CD4-positive, alpha-beta T cell treated with Interleukin-12 subunit alpha and Interleukin-12 subunit beta, for 1 hour (primary cell): ENCODE measurements at places on chromosomes 16 and 17.
A peak's percentile ranks its signal among the peaks of the same experiment; 100 is the strongest.

DNA sequence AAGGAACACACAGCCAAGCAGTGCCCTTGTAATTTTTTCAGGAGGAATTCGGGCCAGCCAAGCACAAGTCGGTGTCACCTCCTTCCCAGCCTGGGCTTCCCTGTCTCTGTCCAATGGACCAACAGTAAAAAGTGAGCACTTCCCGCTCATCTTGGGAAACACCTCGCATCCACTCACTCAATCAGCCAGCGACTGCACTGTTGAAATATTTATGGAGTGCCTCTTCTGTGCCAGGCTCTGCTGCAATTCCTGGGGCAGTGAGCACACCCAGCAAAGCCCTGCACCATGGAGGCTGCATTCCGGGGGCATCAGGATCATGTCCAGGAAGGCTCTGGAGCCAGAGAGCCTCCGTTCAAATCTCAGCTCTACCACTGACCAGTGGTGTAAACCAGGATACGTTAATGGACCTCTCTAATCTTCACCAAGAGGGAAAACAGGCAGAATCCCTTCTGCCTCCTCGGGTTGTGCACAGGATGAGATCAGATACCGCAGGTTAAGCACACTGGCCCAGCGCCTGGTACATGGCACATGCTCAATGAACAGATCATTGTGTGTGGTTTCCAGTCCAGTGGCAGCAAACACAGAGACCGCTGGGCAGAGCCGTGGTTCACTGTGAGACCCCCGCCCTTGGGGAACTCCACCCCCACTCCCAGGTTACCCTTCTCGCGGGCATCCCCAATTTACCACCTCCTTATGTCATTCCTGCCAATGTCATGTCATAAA, 194.3 kb downstream of the ZNF423 start:
- DNase-seq: no peak

DNA sequence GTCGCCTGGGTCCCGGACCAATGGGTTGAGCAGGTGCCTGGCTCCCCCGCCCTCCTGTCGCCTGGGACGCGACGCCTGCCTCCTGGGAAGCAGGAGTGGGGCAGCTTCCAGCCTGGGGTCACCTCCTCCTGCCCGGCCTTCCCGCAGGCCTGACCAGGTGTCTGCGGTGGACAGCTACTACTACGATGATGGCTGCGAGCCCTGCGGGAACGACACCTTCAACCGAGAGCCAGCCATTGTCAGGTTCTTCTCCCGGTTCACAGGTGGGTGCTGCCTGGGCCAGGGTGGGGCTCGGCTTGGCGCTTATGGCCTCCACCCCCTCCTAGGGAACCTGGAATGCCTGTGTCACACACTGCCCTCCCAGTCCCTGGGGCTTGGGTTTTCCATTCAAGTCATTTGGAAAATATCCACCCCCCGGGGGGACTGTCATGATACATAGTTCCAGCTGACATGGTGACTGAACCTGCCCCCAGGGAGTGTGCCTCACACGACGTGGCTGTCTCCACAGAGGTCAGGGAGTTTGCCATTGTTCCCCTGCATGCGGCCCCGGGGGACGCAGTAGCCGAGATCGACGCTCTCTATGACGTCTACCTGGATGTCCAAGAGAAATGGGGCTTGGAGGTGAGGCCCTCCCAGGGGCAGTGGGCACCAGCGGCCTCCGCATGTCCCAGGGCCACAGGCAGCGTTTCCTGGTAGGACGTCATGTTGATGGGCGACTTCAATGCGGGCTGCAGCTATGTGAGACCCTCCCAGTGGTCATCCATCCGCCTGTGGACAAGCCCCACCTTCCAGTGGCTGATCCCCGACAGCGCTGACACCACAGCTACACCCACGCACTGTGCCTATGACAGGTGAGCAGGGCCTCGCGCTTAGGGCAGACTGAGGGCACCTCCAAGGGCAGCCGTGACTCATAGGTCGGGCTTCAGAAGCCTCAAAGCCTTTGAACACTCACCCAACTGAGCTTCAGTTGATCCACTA, 2.3 kb downstream of the DNASE1 start:
- no peak for DNase-seq

DNA sequence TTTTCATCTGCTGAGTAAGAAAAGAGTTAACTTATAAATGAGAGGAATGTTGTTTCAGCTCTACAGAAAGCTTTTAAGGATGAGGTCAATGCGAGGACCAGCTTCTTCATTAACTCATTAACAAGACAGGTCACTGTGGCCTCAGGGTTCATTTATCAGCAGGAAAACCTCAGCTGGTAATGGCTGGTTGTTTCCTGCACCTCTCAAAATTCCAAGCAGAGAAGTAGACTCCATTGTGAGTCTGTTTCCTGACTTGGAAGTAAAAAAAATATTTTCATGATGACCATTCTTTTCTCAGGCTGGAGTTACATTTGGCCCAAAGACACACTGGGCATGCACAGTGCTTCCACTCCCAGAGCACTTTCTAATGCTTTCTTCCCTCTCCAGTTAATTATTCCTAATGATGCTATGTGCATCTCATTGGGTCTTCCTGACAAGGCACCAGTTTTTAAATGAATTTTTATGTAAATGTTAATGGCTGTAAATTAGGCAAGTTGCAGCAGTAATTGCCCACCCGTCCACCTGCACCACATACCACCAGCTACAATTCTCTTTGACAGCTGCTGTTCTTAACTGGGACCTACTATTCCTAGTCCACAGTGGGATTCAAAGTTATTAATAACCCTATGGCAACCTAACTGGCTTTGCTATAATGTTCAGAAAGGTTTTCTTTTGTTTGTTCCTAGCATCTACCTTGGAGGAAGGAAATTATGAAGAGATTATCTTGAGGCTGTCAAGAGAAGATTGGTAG, 89.5 kb upstream of the BCAR1 start:
- no peak for DNase-seq

- no peak for DNase-seq
Observed at GRCh38 chr17:49741009-49741691, 22.8 kb downstream of the FAM117A start.

DNA sequence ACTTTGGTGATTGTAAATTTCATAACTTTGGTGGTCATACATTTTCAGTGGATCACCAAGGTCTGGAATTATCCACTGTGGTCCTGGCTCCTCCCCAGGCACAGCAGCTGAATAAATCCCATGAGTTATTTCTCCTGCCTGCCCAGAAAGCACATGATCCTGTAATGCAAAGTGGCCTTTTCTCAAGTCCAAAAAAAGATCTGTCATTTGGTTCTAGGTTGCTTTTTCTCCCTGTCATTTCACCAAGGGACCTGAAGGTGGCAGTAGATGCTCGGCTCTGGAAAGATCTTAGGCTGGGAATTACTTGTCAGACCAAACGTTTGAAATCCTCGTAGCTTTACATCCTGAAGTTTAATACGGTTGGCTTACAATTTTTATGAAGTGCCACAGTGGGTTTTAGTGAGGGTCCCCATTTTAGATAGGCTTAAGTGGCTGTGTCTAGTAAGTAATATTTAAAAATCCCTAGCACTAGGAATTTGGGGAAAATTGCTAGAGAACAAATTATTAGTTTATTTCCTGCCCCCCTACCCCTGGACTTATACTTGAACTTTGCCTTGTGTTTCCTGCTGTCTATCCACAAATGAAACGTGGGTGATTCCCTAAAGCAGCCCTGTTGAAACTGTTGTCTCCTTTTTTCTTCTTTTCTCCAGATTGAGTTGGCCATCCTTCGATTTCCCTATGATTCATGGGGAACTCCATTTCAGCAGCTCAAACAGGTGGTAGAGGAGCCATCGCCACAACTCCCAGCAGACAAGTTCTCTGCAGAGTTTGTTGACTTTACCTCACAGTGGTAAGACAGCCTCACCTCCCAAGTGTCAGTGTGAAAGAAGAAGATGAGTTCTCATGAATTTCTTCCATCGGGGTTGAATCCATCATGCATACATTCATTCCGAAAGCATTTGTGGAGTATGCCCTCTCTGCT, 111.7 kb downstream of the MAP2K6 start:
- DNase-seq: peak; percentile 12

GRCh38 chr16:88978608-88979346, 1.8 kb upstream of the CBFA2T3 start:
- no peak for DNase-seq

GRCh38 chr16:72246423-72246822, 74.5 kb upstream of the PMFBP1 start:
- no peak for DNase-seq

DNA sequence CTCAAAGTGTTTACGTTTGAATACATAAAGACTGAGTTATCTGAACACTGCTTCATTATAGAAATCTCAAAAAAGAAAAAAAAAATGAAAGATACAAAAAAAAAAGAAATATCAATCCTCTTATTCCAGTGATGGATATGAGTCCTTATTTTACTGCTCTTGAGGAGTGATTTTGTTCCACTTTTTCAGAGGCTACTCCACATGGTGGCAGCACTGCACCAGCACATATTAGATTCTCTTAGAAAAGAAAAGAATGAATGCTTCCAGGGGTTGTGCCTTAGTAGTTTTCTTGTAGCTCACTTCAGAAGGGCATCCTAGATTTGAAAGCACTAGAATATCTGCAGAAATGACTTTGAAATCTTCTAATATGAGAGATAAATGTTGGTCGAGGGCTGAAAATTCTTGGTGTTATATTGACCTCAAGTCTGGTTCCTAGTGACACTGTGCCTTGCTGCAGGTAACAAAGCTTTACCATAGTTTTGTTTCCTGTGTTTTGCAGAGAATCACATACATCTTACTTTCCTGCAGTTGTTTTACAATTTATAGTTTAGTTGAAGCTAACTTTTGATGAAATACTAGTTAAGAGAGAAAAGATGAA, 25.9 kb downstream of the AP2B1 start:
- peak; percentile 41 for DNase-seq

DNA sequence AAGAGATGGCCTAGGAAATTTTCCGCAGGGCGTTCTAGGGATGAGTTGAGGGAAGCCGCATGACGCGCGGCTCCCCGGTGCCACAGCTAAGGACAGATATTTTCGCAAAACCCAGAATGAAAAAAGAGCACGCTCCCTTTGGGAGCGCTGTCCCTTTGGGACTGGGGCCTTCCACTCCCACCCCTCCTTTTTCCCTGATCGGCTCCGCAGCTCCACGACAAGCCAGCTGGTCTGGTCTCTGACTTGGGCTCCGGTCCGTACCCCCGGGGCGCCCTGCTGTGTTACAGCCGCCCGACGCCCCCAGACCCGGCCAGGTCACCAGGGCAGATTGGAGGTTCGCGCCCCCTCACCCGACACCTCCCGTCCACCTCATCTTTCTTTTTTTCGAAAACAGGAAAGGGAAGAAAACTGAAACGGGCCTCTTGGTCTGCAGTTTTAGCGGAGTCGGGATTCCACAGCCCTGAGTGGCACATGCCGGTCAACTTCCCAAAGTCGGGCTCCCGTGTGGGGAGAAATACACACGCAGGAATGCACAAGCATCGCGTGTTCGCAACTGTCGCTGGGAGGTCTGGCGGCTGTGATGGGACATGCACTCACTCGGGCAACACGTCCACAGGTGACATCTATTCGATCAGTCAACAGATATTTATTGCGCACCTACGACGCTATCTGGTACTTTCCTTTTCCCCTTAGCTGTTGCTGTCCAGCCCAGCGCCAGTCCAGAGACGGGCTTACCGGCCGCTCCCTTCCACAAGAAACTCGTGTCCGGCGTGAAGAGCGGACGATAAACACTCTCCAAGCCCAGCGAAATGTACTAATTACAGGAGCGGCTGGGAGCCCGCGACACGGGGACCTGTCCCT, 3.9 kb upstream of the SOX9 start:
- DNase-seq: no peak

DNA sequence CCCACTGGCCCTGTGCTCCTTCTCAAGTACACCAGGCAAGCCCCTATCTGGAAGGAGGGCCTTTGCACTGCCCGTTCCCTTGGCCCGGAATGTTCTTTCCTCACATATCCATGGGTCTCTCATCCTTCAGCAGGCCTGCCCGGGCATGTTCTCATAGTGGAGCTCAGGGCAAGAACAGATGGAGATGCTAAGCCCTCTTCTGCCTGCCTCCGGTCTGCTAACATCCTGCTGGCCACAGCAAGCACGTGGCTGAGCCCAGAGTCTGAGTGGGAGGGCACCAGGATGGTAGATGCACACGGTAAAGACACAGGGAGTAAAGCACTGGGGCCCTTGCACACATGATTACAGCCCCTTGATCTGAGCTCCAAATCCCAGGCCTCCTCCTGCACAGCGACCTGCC, 19.8 kb upstream of the ANKRD40CL start:
- no peak for DNase-seq

DNA sequence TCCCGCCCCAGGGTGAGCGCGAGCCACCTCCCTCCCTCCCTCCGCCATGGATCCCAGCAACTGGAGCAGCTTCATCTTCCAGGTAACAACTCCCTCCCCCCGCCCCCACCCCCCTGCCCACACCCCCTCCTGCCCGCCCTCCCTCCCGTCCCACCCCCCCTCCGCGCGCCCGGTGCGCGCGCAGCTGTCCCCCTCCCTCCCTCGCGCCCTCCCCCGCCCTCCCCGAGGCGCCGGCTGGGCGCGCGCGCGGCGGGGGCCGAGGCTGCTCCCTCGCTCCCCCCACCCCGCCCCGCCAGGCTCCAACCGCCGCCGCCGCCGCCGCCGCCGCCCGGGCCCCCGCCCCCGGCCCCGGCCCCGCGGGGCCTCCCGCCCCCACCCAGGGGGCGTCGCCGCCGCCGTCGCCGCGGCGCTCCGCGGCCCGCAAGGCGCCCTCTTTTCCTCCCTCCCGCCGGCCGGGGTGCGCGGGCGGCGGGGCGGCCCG, at the start of gene MAZ:
TSS of gene MAZ (plus strand) at position 431 of the 481 bp plus-strand sequence. CDS start 173 bp downstream, outside the sequence.
- DNase-seq: peak; percentile 84

GRCh38 chr17:13204607-13205237, 186.9 kb upstream of the ELAC2 start:
- no peak for DNase-seq

DNA sequence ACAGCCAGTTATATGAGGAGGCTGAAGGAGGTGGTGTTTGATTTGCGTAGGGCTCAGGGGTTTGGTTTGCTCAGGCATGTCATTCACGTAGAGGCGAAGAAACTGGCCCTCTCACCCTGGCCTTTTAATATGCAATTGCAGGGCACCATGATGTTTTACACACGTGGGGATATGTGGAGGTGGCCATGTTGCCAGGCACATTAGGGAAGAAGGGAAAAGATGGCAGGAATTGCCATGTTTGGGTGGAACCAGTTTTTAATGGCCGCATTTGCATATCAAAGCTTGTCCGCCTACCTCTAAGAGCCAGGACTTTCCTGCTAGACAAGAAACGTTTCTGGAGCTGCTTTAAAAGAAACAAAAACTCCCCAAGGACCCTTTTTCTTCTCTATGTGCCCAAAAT, 1483.7 kb upstream of the GOT2 start:
- DNase-seq: no peak

DNA sequence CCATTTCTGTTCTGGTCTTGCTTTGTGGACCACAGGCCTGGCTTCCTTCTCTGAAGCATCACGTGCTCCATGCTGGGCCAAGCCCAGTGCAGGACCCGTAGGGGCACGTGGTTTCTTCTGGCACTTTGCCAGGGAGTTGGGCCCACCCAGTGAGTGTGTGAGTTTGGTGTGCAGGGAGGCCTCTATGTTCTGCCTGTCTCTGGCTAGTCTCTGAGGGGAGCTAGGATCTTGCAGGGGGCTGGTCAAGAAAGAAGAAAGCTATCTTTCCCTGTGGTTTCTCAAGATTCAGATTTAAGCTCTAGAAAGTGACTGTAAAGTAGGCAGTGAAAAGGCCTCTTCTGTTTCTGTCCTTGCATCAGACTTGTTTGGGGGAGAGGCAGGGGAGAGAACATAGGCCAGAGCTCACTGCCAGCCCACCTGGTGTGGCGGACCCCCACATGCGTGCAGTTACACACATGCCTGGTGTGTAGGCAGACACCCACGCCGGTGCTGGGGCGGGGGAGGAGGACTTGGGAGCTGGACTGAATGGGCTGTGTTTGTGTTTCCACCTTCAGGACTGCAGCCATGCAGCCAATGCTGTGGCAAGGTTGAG, 11.8 kb downstream of the LASP1 start:
- no peak for DNase-seq

GRCh38 chr16:7804635-7805195, 472.1 kb downstream of the RBFOX1 start:
- no peak for DNase-seq

- no peak for DNase-seq
Observed at GRCh38 chr16:70151391-70151790, 22.2 kb upstream of the CLEC18C start.
